ENCODE measurements at places on chromosomes 6 and 20.

DNA sequence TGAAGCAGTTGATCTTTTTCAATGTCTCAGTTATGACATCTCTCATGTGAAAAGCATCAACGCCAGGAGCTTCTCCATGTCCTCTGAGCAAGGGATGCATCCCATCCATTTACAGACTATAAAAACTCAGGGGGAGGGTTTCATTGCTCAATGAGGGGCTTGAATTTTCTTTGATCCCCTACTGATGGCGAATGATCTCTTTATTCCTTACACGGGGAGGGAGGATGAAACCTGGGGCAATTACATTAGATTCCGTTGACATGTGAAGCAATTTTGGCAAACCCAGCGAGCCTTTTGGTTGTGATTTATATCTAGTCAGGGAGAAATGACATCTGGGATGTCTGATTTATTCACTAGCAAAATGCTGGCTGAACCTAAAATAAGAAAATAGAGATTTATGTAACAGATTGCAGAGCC, 268.9 kb downstream of the HIVEP2 start:
- DNase-seq: no peak

- DNase-seq: no peak
Observed at GRCh38 chr6:146489468-146490151, 54.0 kb upstream of the RAB32 start.

GRCh38 chr6:4402477-4402976, 267.2 kb upstream of the ECI2 start:
- peak; percentile 39 for DNase-seq

GRCh38 chr6:151358475-151358874, 32.9 kb downstream of the ZBTB2 start:
- no peak for DNase-seq

GRCh38 chr6:64736421-64736950, 970.5 kb downstream of the EYS start:
- no peak for DNase-seq

DNA sequence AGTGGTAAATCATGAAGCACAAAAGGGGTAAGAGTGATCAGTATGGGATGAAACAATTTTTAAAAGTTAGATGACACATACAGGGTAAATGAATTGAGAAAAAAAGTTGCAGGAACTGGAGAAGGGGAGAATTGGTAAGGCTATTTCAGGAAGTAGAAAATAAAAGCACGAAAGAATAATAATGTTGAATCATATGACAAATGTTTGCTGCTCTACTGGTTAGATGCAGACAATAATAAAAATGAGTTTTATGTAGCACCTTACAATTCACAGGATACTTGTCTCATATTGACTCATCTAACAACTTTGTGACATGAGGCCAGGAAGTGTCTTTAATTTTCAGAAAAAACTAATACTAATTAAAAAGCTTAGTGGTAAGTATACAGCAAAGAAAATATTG, 566.5 kb upstream of the MARCKS start:
- DNase-seq: no peak

DNA sequence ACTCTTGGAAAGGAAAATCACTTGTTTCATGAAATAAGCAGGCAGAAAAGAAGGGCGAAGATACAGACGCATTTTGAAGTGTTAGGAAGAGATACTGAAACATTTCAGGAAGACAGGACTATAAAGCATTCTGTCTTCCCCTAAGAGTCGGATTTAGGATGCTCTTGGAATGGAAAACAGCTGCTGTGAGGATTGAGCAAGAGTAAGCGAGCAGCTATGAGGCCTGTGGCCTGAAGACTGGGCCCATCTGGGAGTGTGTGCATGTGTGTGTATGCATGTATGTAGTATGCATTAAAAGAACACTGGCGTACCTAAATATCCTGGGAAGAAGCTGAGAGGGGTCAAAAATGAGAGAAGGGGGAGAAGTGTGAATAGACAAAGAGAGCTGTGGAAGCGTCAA, 83.6 kb downstream of the SIM1 start:
- DNase-seq: no peak

- DNase-seq: no peak
Observed at GRCh38 chr20:54692168-54692887, 216.9 kb downstream of the DOK5 start.

DNA sequence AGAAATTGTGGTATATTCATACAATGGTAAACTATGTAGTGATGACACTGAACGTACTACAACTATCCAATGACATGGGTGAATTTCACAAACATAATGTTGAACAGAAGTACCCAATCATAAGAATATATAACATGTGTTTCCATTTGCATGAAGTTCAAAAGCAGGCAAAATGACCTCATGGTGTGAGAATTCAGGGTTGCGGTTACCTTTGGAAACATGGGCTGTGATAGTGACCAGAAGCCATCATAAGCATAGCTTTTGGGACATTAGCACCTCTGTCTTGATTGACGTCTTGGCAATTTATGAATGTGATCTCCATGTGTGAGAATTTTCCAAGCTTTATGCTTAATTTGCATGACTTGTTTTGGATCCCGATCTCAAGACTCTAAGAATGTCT, 500.1 kb upstream of the JAG1 start:
- no peak for DNase-seq

GRCh38 chr20:19317237-19318069, 105.0 kb downstream of the SLC24A3 start:
- DNase-seq: no peak

GRCh38 chr6:118844915-118845314, 49.0 kb upstream of the ASF1A start:
- no peak for DNase-seq

GRCh38 chr6:52546678-52547077, 30.2 kb downstream of the TRAM2 start:
- no peak for DNase-seq

DNA sequence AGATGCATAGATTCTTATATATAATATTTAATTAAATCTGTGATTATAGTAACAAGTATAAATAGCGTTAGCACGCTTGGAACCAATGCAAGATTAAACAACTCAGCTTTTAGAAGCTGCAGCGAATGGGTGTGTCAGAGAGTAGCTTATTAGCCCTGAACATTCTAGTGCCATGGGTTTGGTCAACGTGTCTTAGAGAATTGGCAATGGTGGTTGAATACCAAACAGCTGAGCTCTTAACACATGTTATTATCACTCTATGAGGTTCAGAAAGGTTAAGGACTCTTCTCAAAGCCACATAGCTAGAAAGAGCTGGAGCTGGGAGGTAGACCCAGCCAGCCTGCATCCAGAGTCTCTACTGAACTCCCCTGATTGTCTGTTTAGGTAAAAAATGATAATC, 284.2 kb upstream of the CHD6 start:
- no peak for DNase-seq

GRCh38 chr6:23277521-23278179, 708.3 kb downstream of the HDGFL1 start:
- no peak for DNase-seq

DNA sequence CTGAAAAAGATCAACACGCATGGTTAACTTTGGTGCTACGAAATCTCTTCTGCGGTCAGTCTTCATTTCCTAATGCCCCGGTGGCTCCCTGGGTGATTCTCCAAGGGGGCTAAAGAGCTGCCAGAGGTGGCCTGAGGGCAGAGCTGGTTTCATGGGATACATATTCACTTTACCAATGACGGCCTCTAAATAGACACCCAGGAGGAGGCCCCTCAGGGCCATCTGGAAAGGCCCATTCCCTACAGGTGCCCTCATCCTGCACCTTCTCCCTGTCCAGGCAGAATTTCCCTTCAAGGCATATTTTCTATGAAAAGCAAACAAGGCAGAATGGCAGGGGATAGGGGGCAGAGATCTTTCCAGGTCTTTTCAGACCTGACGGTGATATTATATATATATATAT, 12.5 kb downstream of the BNIP5 start:
- DNase-seq: no peak

DNA sequence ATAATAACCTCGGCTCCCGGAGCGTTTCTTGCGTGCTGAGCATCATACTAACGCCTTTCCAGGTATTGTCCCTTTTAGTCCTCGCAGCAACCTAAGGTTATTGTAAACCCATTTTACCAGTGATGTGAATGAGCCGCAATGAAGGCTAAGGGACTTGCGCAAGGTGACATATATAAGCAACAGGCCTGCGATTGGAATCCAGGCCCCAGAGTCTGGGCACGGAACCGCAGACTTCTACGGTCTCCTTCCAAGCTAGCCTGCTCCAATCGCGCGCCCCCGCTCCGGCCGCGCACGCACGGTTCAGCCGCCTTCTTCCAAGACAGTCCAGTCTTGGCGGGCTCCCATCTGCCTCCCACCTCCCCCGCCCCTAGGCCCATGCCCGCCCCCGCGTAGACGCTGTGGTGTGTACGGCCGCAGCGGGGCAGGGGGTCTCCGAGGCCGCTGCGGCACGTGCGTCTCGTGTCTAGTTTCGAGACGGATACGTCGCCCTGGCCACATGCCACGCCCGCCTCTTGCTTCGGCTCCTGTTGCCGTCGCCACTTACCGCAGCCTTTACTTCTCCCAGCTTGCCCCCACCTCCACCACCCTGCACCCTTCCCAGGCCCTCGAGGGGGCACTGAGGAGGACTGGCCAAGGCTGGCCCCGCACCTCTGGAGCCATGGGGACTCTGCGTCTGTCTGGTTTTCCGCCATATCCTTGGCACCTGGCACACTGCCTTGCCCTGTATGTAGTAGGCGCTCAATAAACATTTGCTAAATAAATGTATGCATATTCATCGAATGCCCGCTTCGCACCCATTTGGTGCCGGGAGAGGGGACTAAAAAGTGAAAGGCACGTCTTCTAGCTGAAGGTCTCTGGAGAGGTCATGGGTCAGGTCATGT, 855 bp upstream of the GFOD1 start:
- no peak for DNase-seq

GRCh38 chr20:36845288-36845971, 30.5 kb upstream of the TLDC2 start:
- no peak for DNase-seq

GRCh38 chr20:36313926-36314325, 7.8 kb downstream of the DLGAP4 start:
- DNase-seq: no peak

DNA sequence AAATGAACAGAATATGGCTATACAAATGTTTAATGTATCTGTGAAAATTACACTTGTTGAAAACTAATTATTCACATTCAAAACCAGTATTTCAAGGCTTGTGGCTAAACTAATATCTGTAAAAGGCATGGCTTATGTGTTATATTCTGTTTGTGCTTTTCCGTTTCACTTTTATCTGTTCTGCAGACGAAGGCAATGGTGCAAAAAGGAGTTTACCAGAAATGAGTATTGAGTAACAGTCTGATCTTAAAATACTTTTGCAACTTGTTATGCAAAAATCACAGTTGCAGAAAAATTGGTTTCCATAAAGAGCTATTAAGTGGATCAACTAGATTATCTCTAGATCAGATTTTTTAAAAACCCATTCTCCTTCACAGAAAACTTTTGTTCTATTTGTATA, 9.4 kb upstream of the STX11 start:
- DNase-seq: no peak

DNA sequence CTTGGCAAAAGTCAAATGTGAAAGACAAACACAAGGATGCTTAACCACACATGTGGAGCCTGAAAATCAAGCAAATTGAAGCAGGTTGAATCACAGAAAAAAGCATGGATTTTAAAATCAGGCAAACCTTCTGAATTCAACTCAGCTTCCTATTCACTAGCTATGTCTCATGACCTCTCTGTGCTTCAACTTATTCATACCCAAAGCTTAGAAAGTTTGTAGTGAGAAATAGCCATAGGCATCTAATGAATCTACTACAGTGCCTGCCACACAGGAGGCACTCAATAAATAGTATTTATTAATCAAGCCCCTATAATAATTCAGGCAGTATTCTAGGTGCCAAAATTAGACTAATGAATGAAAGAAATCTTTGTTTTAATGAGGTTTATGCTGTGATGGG, 112.2 kb upstream of the TNFAIP3 start:
- no peak for DNase-seq

DNA sequence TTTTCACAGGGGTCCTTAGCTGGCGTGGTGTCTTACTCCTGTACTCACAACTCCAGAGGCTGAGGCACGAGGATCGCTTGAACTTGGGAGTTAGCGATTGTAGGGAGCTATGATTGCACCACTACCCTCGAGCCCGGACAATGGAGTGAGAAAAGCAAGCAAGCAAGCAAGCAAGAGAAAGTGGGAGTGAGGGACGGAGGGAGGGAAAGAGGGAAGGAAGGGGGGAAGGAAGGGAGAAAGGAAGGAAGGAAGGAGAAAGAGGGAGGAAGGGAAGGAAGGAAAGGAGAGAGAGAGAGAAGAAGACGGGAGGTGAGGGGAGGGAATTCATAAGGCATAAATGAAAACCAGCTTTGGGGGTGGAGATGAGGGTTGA, 120.5 kb downstream of the TRIM27 start:
- DNase-seq: no peak

DNA sequence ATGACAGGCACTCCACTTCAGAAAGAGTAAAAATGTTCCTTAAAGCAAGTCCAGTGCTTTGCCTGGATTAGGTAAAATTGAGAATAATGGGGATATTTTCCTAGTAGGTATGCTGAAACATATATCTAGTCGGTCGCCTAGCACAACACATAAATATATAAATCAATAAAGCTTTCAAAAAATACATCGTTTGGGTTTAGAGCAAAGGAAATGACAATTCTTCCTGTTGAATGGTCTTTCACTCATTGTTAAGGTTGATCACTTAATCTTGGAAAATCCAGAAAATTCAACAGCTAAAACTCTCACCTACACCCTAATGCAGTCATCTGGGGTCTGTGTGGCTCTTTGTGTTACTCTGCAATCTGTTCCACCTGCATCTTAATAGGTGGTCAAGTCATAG, 13.9 kb downstream of the HAO1 start:
- no peak for DNase-seq

GRCh38 chr6:151452750-151453427, 963 bp upstream of the RMND1 start:
- no peak for DNase-seq

DNA sequence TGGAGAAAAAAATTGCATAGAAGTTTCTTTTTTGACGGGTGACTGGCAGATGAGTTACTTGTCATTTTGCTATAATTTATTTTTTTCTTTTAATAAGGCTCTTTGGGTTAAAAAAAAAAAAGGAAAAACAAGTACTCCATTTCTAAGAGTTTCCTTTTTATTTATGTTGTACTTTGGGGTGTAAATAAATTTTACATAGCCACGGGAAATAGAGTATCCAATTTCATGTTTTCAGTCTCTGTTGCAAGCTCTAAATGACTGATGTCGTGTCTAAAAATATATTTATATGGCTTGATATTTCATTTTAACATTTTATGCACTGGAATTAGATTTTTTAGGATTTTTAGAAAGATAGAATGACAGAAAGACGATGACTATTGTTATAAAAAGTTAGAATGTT, 3.4 kb downstream of the EYA4 start:
- no peak for DNase-seq
